Activated CD4-positive, alpha-beta T cell treated with anti-CD3 and anti-CD28 coated beads, Interleukin-2, amount 10 ng/mL, durations not matched to agents 7 days and 5 days (primary cell): ENCODE measurements at places on chromosomes 5 and 9. TPM values are rescaled to one million over a fixed set of nuclear protein-coding genes. Genes with fewer than 3 reads are reported as not detected.

DNA sequence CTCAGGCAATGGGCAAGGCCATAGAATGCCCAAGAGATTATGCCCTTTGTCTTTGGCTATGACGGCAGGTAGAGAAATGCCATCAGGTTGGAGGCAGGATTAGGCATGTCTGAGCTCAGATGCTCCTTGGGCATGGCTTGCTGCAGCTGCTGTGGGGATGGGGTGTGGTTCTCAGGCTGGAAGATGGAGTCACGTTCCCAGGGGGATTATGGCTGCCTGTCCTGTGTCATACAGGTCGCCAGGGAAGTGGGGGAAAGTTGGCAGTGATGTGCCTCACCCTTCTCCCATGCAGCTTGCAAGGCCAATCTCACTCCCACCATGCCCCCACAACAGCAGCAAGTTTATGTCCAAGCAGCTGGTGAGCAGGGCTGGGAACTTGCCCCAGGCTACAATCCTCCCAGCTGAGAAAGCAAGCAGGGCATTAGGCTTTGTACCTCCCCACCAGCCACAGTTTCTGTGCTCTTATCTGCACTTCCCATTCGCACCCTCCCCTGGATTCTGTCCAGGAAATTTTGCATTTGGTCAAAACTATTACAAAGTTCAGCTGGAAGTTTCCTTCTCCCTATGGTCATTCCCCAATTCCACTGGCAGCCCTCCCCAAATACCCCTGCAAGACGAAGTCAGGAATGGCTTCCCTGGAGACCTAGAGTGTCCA lies 1788.0 kb upstream of the NUDT12 start:
- no peak for DNase-seq

DNA sequence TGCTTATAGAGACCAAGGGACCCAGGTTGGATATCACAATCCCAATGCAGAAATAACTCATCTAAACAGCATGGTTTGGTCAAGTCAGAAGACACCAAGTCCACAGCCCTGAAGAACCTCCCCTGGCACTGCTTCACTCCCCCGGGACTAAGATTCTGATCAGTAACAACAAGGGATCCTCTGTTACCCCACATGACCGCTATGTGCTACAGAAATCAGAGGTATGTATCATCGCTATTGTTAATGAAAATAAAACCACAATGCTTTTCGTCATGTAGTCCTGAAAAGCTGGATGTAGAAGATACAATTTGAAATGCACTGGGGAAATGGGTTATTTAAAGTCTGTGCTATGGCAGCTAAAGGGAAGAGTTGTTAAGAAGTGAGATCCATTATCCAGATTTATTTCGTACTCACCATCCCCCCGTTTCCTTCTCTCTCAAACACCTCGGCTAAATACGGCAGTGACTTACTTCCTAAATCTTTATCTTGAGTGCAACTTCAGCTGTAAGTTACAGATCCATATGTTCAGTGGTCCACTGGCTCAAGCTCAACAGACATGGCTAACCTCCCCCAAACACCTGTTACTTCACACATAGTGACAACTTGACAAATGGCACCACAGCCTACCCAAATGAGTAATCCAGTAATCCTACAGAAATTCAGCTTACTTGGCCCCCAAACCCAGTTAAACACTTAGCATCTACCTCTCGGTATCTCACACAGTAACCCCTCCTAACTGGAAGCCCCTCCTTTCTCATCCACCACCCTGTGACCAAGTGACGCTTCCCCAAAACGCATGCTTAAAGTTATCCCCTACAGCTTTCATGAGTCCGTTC lies 129.2 kb downstream of the MYO10 start:
- DNase-seq = no peak

GRCh38 chr5:160209917-160210316 lies 19.4 kb upstream of the FABP6 start:
- DNase-seq = no peak

DNA sequence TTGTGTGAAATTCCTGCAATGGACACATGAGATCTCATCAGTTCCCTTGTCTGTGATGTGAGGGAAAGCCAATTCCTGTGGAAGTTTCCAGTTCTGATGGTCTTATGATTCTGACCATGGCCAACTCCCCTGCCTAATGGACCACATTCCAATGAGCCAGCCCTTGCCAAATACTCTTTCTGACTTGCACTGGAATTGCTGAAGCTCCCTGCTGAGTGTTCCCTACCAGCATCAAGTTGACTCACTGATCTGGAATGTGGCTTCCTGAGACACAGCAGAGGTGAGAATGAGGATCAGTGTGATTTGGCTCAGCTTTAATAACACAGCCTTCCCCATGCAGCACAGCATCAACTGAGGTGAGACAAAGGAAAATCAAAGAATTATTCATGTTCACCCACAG lies 427.8 kb downstream of the KDM4C start:
- DNase-seq = no peak

DNA sequence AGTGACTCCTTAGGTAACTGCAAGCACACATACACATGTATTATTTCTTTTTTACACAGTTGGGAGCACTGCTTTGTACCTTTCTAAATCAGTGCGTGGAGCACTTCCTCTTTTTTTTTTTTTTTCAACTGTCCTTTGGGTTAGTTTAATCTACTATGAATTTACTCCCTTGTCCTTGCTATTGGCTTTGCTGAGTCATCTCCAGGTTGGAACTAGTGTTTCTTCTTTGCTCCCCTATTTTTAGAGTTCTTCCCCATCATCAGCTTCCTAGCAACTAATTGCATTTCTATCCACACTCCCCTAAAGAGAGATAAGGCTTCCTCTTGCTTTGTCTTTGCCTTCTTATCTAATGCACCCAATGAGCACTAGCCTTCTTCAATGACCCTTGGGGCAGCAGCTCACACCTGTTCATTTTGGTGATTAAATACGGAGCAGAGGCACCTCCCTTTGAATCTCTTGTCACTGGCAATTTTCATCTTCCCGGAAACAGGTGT lies 24.3 kb downstream of the S100Z start:
- no peak for DNase-seq

DNA sequence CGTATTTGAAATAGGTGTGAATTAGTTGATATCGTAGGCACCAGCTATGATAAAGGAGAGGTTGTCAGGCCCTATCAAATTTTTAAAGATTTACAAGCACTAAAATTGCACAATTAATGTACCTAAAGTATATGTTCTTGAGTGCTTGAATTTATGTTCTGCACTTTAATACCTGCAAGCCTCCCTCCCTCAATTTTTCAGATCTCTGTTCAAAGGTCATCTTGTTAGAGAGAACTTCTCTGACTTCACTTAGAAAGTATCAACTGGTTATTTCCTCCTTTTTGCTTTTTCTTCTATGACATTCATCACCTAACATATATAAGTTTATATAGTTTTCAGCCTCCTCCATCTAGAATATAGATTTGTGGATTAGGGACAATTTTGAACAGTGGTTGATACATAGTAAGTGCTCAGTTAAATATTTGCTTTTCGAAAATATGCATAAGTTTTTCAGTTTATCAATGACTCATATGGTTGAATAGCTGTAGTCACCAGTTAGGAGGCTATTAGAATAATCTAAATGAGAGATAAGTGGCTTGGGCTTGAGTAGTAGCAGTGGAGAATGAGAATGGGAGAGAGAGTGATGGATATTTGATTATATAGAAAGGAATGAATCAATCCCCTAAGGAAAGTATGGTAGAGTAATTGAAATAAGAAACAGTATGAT lies 37.3 kb downstream of the LOX start:
- DNase-seq = no peak

PDLIM4 gene
- not detected for total RNA-seq

DNA sequence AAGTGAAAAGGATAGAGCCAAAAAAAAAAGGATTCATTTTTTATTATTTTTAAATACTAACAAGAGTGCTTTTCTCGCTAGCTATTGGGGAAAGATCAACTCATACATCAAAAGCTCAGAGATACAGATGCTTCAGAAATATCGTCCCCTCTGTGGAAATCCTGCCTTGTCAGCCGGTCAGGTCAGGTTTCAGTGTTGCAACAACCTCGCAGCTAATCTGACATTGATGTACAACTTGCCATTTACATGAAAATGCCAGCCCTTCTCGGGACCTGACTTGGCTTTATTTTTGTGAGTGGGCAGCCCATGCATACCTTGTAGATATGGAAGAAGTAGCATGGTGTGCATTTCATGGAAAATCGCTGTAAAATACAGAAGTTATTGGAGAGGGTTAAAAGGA lies 358.8 kb upstream of the ADAMTS16 start:
- no peak for DNase-seq

- no peak for DNase-seq
Observed at GRCh38 chr9:101477736-101478135, 42.2 kb upstream of the ALDOB start.

GRCh38 chr9:96688187-96688586 lies 33.1 kb upstream of the PRXL2C start:
- DNase-seq = no peak

MAST4 gene
- total RNA-seq = 25.8 TPM

NDFIP1 gene
- 70.2 TPM for total RNA-seq

DNA sequence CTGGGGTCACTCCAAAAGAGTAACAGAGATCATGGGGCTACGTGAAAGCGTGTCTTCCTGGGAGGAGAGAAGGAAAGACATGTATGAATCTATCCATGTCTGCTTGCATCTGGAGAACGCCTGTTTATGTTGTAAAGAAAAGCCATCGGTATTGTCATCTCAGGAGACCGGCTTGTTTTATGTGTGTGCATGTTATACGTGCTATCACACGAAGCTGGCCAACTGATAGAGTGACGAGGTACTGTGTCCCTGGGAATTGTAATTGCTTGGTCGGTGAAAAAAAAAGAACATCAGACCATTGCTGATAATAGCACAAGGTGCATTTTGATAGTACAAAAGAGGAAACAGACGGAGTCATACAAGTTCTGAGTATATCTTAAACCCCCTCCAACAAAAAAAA lies 370 bp upstream of the CDH6 start:
- DNase-seq = no peak

DNA sequence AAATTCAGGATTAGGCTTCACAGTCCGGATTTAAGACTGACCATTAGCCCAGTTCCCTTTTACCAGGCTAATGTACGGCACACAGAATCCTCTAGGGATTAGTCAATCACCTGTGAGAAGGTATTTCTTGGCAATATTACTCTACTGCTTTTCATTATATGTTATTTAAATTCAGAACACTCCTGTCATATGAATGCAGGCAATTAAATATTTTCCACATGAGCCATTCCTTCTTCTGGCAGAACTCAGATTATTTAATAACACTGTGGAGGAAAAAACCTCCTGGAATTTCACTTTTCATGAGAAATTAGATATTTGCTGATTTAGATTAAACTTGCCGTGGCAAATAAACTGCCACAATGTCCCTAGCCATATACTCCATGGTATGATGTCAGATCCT lies 1357.5 kb upstream of the C9orf72 start:
- DNase-seq = no peak

SVEP1 gene
- not detected for total RNA-seq

CFAP90 gene
- total RNA-seq = not detected

DNA sequence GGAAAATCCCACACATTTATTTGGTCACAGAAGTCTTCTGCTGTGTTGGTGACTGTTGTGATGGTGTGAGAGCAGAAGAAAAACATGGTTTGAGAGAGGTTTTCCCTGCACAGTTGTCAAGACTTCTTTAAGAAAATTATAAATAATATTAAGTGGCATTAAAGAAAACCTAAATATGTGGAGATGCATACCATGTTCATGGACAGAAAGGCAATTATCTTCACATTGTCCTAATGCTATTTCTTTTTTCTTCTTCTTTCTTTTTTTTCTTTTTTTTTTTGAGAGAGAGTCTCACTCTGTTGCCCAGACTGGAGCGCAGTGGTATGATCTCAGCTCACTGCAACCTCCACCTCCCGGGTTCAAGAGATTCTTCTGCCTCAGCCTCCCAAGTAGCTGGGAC lies 24.3 kb upstream of the ERGIC1 start:
- DNase-seq = no peak

- no peak for DNase-seq
Observed at GRCh38 chr5:142881784-142882126, 111.6 kb downstream of the ARHGAP26 start.

DNA sequence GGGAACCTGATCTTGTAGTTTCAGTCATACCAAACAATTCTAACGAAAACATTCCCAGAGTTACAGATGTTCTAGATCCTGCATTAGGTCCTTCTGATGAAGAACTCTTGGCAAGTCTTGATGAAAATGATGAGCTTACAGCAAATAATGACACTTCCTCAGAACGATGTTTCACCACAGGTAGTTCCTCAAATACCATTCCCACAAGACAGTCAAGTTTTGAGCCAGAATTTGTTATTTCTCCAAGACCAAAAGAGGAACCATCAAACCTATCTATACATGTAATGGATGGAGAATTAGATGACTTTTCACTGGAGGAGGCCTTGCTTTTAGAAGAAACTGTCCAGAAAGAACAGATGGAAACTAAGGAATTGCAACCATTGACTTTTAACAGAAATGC lies 21.0 kb downstream of the RMI1 start:
- no peak for DNase-seq

DNA sequence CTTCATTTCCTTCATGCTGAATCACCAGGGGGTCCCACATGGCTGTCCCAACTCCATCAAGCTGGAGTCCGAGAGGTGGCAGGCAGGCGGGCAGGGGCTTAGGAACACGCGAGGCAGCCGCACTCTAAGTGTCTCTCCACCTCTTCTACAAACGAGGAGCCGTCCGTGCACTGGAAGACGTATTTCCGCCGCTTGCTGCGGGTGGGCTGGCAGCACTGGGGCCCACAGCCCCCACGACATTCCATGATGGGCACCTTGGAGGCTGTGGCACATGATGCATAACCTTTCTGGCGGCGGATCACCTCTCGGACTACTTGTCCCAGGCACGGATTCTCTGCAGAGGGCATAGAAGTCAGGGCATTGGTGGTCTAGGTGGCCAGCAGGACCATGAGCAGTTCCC lies 87.2 kb upstream of the PANK3 start:
- no peak for DNase-seq

- DNase-seq = no peak
Observed at GRCh38 chr9:84709056-84709455, 39.5 kb downstream of the NTRK2 start.

DNA sequence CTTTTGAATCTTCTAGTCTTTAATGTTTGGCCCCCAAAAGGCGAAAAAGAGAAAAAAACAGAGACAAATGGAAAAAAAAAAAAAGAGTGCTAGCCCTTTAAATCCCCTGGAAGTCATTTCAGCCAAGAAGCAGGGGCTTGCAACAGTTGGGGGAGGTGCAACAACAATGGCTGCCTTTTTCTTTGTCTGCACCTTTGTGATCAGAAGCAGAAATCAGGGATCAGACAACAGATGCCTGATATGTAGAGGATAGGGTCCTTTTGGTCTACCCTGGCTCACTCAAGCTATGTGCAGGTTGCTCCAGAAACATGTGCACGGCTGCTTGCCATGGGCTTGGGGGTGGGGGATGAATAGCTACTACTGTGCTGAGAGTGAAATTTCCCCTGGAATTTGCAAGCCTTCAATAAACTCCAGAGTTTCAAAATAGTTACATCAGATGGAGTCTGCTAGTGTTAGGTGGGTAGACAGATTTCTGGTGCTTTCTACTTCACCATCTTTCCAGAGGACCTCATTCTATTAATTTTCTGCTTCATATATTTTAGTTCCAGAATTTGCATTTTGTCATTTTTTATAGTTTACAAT lies 150.9 kb downstream of the FGF18 start:
- no peak for DNase-seq

DNA sequence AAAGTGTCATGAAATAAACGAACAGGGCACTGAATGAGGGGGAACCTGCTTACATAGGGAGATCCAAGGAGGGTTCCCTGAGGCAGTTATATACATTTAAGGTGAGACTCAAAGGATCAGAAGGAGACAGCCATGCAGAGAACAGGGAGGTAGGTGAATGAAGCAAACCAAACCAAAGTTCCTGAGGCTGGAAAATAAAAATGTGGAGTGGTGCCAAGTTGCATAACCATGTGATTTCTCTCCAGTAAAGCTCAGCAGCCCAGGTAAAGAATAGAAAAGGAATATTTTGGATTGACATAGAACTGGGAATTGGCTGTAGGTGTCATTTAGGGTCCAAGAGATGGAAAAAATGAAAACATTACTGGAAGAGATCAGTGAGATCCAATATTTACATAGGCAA lies 110.7 kb downstream of the CAAP1 start:
- no peak for DNase-seq
